ENCODE measurements at places on chromosomes 6 and 20.

DNA sequence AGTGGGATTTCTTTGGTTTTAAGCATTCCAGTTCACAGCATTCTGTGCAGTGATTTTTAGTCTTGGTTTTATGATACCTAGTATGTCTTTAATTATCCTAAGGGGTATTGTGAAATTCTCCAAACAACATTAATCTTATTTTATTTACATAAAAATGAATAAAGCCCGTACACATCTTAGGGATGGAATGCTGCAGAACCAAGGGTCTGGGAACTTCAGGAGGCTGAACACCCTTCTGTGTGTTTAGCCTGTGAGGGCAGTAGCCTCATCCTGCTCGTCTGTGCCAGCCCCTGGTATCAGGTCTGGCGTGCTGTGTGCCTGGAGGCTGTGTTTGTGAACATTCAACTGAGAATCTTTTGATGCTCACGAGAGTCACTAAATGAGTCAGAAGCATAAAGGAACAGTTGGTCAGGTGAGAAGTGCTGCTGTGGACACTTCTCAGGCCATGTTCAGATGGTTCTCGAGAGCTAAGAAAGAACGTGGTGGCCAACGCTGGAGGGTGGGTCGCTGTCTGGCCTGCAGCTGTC lies 25.2 kb upstream of the C20orf204 start:
- DNase-seq = no peak

GRCh38 chr6:44219053-44219814 lies 2.5 kb downstream of the MYMX start:
- DNase-seq = no peak

- DNase-seq = no peak
These were observed 83.2 kb upstream of the NOX3 start for GRCh38 chr6:155538708-155539390.

- no peak for DNase-seq
These were observed 29.3 kb downstream of the BCAS4 start for GRCh38 chr20:50824137-50824536.

GRCh38 chr6:74597840-74598239 lies 608.0 kb downstream of the COL12A1 start:
- no peak for DNase-seq

GRCh38 chr6:110319843-110320242 lies 38.3 kb downstream of the METTL24 start:
- no peak for DNase-seq

DNA sequence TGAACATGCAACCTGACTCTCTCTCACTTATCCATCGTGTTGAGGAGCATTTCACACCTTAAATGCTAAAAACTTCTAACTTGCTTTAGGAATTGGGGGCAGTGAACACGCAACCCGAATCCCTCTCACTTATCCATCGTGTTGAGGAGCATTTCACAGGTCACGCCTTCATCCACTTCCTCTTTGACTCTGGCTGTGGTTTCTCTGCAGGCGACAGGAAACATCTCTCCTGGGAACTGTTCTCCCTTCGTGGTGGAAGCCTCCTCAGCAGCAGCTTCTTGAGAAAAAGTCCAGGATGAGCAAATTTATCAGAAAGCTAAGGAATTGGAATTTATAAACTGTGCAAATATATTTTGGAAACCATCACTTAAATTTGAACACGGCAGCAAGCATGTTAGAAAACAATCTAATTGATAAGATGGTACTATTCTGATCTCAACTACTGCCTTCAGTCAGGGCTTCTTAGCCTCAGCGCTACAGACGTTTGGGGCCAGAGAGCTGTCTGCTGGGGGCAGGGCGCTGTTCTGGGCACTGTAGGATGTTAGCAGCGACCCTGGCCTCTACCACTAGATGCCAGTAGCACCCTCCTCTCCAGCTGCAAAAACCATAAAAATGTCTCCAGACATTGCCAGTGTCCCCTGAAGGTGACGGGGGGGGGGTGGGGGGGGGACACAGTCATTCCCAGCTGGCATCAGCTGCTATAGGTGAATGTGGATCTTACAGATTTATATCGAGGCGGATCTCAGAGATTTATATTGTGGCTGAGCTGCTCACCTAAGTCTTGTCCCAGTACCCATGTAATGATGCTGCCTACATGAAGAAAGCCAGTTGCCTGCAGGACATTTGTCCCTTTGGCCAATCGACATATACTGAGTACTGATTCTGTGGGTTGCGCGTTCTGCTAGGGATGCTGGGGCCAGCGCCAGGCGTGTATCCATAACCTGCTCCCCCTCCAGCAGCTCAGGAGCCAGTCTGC lies 26.2 kb downstream of the CTCFL start:
- DNase-seq = peak; percentile 49

DNA sequence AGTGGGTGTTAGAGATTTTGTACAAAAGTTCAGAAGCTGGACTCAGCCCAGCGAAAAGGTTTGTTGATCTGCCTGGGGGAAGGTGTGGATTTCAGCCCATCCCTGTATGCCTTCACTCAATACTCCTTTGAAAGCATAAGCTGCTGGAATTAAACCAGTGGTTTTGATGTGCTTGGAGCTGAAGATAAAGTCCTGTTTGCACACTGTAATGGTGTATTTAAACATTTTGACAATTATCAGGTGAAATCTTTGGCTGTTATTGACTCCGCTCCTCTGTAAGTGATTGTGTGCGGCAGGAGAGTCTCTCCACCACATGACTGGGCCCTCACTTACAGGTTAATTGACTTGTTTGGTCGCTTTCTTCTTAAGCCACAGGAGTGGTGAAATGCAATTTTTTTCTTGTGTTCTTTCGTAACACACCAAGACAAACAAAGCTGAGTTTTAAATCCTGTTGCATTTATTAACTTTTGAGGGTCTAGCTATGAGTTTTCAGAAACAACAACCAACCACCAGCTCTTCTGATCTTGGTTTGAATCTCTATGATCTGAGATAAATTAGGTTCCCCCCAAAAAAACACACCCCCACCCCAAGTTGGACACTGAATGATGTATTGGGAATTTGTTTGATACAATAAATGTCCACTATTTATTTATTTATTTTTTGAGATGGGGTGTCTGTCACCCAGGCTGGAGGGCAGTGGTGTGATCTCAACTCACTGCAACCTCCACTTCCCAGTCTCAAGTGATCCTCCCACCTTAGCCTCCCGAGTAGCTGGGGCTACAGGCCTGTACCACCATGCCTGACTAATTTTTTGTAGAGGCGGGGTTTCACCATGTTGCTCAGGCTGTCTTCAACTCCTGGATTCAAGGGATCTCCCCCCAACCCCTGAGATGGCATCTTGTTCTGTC lies 46.3 kb upstream of the NCOA3 start:
- DNase-seq = no peak

DNA sequence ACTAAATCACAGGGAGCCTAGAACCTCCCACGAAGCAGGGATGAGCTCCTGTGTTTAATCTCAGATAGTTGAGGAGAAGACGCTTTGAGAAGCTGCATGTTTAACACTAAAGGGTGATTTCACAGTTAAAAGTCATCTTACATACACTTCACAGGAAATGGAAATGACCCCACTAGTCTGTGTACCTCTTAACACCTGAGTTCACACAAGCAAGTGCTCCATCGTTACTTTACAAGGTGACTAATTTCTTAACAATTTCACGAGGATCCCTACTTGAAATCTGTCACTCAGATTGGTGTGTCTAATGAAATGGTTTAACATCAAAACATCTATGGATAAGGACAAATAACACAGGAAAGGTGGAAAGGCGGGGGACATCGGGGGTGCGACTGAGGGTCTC lies 93.8 kb upstream of the RPS6KA2 start:
- no peak for DNase-seq

- DNase-seq = no peak
These were observed 33.0 kb upstream of the GPR6 start for GRCh38 chr6:109945091-109945490.

DNA sequence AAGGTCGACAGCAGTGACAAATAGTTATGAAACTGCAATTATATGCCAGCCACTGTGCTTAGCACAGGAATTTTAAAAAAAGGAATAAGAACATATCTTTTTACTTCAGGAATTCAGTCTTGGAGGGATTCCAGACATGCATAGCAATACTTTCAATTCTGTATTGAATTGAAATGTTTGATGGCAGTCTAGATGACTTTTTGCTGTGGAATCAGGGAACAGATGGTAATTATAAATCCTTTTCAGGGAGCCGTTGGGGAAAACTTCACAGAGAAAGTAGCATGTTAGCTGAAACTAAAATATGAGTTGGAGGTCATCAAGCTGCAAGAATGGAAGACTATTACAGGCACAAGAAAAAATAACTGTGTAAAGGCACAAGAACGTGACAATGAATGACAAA lies 74.8 kb downstream of the IMPG1 start:
- no peak for DNase-seq

GRCh38 chr20:62920039-62920645 lies 6.2 kb downstream of the DIDO1 start:
- DNase-seq = no peak

DNA sequence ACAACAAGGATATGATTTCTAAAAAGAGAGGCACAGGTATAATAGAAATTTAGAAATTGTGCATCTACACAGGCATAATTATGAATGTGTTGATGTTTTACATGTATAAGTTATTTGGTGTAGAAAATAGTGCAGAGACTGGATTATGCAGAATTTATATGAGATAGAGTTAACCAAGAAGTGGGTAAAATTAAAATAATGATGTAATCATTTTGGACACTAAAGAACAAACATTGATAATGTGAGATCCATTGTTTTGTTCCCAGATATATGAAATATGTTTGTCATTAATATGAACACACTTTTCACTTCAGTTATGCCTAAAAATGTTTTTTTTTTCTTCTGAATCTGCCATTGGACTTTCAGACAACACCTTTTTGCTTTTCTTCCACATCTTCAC lies 37.2 kb upstream of the ZNF337 start:
- DNase-seq = no peak

DNA sequence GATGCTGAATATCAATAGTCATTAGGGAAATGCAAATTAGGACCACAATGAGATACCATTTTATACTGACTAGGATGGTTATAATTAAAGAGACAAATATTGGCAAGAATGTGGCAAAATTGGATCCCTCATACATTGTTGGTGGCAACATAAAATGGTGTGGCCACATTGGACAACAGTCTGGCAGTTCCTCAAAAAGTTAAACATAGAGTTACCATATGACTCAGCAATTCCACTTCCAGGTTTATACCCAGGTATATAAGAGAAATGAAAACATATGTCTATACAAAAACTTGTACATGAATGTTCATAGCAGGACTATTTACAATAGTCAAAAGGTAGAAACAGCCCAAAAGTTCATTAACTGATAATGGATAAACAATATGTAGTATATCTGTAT lies 2.0 kb upstream of the CRIP3 start:
- DNase-seq = no peak

DNA sequence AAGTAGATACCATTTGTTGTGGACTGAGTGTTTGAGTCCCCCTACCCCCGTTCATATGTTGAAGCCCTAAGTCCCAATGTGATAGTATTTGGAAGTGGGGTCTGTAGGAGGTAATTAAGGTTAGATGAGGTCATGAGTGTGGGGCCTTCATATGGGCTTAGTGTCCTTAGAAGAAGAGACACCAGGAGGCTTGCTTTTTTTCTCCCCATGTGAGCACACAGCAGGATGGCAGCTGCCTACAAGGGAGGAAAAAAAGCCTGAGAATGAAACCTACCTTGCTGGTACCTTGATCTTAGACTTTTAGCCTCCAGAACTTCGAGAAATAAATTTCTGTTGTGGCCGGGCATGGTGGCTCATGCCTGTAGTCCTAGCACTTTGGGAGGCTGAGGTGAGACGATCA lies 67.9 kb upstream of the TULP4 start:
- no peak for DNase-seq

DNA sequence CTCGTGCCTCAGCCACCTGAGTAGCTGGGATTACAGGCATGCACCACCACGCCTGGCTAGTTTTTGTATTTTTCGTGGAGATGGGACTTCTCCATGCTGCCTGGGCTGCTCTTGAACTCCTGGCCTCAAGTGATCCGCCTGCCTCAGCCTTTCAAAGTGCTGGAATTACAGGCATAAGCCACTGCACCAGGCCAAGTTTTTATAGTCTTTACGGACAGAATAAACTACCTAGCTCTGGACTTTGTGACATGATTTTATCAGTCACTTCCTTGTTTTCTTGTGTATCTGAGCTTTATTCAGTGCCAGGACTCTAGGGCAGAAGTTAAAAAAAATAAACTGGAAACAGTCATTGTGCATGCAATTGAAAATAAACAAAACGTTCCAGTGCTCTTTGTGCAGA lies 46.7 kb upstream of the RALGAPA2 start:
- no peak for DNase-seq

DNA sequence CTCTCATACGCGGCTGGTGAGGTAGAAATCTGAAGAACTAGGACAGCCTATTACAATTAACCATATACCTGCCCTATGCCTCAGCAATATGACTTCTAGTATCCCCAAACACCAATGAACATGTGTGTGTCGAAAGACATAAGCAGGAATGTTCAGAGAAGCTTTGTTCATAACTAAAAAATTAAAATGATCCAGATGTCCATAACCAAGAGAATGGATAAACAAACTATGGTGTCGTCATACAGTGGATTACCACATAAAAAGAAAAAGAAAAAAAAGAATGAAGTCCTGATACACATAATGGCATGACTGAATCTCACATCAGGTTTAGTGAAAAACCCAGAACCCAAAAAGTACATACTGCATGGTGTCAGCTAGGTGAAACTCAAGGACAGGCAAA lies 73.9 kb downstream of the MDN1 start:
- no peak for DNase-seq
